ENCODE measurements at places on chromosomes 16 and 17.

GRCh38 chr17:5595831-5596230 is 11.5 kb upstream of the NLRP1 start:
- DNase-seq = no peak

DNA sequence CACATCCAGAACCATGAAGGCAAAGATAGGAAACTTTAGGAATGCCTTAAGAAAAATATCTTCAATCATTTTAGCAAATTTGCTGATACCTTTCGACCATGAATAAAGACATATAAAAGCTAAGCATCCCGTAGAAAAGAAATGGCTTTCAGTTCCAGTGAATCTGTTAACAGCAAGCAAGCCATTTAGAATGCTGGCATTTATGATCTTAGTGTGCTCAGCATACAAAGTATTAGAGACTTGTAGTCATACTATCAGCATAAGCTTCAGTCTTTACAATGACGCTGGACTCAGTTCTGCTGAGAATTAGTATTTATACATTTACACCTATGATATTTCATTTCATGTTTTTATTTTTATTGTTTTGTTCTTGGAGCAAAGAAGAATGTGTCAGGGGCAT is 38.7 kb downstream of the VAT1L start:
- no peak for DNase-seq

DNA sequence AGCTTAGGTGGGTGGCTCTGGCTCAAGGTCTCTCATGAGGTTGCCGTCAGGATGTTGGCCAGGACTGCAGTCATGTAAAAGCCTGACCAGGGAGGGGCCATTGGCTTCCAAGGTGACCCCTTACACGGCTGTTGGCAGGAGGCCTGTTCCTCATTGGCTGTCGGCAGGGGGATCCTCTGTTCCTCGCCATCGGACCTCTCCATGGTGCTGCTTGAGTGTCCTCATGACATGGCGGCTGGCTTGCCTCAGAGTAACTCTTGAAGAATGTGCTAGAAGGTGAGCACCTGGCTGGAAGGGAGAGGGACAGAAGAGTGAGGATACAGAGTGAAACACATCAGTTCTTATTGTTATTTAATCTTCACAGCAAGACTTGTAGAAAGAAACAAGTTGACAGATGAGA is 4.7 kb upstream of the RPRML start:
- no peak for DNase-seq

DNA sequence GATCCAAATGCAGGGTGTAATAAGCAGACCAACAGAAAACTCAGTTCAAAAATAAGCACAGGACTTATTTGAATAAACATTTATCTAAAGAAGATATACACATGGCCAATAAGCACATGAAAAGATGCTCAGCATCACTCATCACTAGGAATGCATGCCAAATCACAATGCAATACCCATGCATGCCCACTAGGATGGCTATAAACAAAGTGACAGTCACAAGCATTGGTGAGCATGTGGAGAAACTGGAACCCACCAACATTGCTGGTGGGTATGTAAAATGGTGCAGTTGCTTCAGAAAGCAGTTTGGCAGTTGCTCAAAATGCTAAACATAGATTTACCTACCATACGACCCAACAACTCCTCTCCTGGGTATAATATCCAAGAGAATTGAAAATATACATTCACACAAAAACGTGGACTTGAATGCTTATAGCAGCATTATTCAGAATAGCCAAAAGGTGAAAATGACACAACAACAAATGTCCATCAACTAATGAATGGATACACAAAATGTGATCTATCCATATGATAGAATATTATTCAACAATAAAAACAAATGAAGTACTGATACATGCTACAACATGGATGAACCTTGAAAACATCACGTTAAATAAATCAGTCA is 20.1 kb downstream of the UBE2O start:
- DNase-seq = no peak

DNA sequence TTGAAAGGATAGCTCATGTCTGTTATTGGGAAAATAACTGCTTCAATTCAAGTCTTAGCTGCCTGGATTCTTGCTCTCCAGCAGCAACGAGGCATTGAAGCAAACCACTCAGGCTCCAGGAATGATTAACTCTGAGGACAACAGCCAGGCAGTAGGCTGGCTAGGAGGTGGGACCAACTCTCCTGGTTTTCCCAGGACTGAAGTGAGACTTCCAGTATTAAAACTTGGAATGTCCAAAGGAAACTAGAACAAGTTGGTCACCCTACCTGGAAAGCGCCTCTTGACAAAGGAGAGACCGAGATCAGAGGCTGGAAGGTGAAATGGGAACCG is 100.7 kb downstream of the SALL1 start:
- no peak for DNase-seq
